AG04449 (cell line): ENCODE measurements at places on chromosomes 2 and 18.

- DNase-seq, result no peak
These were observed 506.9 kb upstream of the MYT1L start for GRCh38 chr2:2837746-2838547.

DNA sequence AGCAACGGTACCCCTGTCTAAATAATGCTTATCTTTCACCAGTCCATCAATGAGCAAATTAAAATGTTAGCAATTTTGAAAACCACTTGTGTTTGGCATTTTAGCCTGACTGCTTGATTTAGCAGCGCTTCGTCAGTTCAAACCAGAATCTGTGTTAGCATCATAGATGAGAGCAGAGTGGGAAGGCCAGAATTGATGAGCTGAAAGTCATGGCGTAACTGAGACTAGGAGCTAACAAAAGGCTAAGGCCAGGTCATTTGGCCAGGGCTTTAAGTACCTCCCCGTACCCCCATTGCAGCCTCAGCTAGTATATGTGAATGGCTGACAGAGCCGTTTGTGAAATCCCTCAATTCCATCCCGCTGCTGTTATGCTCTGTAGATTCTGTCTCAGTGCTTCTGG, 16.0 kb downstream of the APCDD1 start:
- DNase-seq, result no peak

GRCh38 chr2:158533009-158533408, 76.3 kb downstream of the PKP4 start:
- DNase-seq, result no peak

GRCh38 chr2:168703926-168704325, 98.5 kb upstream of the NOSTRIN start:
- DNase-seq, result no peak

DNA sequence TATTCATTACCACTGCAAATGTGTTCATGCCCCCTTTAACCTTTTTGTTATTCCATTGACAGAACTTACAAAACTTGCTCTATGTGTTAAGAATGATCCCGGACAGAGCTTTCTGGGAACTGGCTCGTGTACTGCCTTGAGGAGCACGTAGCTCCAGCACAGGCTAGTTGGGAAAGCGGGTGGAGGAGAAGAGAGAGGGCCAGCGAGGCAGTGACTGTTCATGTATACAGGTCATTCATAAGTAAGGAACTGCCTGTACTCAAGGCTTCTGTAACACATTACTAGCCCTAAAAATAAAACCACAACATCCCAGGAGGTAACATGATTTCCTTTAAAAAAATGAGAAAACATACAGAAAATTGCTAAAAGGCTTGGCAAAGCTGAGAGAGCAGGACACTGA, 109.0 kb downstream of the STK39 start:
- DNase-seq, result no peak

DNA sequence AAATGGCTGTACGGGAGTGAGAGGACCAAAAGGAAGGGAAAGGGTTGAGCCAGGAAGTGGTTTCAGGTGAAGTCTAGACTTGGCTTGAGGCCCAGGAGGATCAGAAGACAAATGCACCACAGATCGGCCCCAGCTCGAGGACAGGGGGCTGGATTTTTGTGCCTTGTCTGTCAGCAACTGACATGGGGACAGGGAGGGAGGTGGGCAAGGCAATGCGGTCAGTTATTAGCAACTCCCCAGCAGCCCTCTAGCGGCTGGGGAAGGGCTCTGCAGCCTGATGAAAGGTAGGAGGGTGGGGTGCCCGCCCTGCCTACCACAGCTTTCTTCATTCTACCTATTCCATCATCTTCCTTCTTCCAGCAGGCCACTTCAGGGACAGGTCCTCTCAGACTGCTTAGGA, 50.0 kb downstream of the CPO start:
- no peak for DNase-seq

- no peak for DNase-seq
These were observed 433.7 kb upstream of the TNP1 start for GRCh38 chr2:217293607-217294006.

DNA sequence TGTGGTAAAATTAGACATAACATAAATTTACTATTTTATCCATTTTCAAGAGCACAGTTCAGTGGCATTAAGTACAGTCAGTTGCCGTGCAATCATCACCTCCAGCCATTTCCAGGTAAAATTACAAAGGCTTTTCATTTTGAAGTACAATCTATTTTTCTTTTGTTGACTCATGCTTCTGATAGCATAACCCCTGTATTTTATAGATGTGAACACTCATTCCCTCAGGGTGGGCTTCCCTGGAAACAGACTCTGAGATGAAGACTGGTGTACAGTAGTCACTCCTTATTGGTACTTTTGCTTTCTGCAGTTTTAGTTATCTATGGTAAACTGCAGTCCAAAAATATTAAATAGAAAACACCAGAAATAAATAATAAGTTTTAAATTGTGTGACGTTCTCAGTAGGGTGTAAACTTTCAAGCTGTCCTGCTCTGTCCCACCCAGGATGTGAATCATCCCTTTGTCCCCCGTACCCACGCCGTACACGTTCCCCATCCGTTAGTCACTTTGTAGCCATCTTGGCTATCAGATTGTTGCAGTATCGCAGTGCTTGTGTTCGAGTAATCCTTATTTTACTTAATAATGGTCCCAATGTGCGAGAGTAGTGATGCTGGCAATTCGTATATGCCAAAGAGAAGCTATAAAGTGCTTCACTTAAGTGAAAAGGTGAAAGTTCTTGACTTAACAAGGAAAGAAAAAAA, 41.1 kb upstream of the NAB1 start:
- DNase-seq, result no peak
